ENCODE measurements at places on chromosomes 7 and 10.

DNA sequence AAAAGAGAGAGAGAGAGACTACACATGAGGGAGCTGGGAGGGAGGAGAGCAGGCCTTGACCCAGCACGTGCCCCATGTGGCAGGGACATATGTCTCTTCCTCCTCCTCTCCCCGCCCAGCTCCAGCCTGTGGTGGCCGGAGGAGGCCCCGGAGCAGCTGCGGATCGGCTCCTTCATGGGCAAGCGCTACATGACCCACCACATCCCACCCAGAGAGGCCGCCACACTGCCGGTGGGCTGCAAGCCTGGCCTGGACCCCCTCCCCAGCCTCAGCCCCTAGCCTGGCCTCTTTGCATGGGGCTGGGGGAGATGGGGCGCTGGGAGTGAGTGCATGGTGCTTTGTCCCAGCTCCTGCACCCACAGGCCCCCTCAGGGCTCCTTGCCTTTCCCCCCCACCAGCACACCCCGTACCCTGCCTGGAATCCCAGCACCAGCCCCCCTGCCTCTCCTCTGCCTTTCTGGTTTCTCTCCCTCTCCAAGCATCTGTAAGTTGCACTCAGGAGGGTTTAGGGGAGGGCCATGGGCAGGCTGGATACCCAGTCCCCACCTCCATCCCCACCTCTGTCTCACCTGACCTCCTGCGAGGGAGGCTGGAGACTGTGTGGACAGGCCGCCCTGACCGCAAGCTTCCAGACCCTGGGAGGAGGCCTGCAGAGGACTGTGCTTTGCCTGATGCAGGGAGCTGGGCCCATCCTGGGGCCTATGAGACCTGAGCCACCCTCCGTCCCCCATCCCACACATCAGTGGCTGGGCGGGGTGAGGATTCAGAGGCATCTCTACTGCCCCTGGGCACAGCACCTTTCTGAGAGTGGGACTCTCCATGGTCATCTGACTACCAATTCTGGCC, 4.8 kb downstream of the UPK3B start:
- DNase-seq = no peak

DNA sequence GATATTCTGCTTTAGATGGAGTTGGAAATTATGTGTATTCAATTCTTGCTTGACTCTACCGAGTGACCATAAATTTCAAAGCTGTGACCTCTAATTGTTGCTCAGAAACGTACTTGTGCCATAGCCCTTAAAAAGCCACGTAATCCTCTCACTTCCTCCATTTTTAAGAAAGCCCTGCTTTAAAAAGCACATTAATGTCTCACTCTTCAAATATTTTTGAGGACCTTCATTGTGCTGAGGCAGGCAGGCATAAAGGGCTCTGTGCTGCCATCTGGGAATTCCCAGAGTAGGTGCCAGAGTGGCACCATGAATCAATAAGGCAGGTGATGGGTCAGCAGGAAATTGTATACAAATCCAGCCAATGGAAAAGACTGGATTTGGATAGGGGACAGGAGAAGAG, 97.7 kb upstream of the FAM204A start:
- no peak for DNase-seq

- DNase-seq = peak; percentile 61
Observed at GRCh38 chr7:157474685-157475084, 137.9 kb downstream of the DNAJB6 start.

GRCh38 chr7:17233603-17234002, 64.8 kb upstream of the AHR start:
- no peak for DNase-seq

DNA sequence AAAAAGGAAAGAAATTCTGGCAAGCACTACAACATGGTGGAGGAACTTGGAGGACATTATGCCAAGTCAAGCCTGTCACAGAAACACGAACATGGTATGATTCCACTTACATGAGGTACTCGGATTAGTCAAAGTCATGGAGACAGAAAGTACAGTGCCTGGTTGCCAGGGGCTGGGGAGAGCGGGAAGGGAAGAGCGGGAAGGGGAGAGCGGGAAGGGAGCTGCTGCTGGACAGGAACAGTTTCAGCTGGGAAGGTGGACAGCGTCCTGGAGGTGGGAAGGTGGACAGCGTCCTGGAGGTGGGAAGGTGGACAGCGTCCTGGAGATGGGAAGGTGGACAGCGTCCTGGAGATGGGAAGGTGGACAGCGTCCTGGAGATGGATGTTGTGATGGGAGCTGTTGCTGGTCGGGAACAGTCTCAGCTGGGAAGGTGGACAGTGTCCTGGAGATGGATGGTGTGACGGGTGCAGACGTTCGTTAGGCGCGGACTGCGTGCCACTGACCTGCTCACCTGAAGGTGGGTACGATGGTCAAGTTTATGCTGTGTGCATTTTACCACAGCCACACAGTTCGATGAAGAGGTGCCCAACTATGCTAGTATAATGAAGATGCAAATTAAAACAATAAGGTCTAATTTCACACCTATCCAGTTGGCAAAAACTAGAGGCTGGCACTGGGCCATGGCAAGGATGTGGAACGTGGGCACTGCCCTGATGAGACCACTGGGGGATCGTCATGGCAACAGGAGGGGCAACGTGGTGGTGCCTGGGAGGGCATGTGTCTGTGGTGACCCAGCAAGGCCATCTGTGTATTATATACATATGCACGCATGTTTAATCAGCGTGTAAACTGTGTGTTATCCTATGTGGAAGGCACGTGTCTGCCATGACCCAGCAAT, 103.8 kb downstream of the NKX6-2 start:
- no peak for DNase-seq

DNA sequence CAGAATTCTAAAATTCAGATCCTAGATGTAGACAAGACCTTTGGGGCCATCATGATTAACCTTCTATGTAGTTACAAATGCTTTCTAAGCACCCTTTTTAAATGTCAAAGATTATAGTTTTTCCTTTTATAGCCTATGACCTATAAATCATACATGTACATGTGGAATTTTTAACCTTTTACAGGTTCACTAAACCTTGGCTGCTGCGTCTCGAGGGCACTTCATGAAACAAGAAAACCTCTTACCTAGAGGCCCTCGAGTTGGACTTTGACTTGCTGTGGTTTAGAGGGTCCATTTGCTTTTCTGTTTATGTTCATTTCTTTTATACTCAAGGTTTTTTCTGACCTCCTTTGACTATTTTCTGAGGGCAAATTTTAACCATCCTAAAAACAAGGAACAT, 302.2 kb downstream of the CSTF2T start:
- DNase-seq = no peak

DNA sequence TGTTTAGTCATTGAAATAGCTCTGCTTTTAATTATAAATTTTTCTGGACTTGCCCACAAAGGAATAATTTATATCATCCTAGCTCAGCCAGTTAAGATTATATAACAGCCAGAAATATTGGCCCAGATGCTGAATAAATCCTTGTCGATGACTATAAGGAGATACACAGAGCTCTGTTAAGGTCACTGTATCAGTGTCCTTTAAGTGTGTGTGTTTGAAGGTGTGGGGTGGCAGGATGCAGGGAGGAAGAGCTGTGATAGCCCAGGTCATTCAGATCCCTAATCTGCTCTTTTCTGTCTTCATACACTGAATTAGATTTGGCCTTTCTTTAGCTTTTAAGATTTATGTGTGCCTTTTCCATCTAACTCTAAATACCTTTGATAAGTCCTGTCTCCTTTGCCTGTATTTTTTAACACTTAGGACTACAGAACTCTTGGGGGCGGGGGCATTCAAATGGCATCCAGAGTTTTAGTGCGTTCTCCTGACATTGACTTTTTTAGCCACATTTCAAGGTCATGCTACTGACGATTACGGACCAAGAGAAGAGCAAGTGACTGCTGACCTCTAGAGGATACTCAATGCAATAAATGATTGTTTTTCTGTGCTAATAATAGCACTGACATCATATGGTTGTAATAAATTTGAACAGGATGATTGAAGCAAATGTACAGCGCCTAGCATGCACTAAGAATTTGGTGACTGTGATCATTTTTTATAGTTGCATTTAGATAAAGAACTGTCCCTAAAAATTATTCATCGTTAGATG, 172.3 kb downstream of the CACNB2 start:
- no peak for DNase-seq

- DNase-seq = no peak
Observed at GRCh38 chr10:74924251-74924963, 98.0 kb downstream of the KAT6B start.

GRCh38 chr7:100220586-100221230, 959 bp downstream of the PVRIG start:
- DNase-seq = no peak

DNA sequence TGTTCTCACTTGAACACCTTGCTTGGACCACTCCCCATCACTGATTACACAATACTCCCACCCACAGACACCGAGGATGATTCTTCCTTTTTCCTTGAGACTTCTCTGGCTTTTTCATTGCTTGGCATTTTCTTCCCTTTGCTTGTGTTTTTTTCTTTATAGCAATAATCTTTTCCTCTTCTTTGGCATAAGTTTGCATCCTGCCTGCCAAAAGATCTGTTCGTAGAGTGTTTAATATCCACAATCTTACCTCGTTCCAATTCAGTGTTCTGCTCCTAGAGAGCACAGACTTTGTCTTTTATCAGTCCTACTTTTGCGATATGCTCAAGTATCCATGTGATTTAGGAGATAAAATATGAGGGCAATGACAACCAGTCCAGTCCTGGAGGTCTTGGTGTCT, 303.3 kb upstream of the CDC14C start:
- no peak for DNase-seq

- DNase-seq = no peak
Observed at GRCh38 chr10:64463406-64463805, 942.2 kb downstream of the REEP3 start.

DNA sequence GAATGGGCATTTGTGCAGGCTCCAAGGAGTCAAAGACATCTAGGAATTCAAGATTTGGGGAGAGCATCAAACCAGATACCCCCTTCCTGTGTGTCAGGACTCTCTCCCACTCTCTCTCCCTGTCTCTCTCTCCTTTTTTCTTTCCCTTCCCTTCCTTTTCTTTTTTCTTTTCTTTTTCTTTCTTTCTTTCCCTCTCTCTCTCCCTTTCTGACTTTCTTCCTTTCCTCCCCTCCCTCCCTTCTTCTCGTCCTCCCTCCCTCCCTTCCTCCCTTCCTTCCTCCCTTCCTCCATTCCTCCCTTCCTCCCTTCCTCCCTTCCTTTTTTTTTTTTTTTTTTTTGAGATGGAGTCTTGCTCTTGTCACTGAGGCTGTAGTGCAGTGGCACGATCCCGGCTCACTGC, 24.1 kb upstream of the MINDY3 start:
- DNase-seq = no peak

- no peak for DNase-seq
Observed at GRCh38 chr7:70040970-70041766, 442.9 kb downstream of the AUTS2 start.

GRCh38 chr10:101609481-101609880, 21.4 kb downstream of the DPCD start:
- DNase-seq = no peak

- DNase-seq = no peak
Observed at GRCh38 chr10:78433076-78433595, 399.5 kb downstream of the RPS24 start.

All from stimulated activated effector memory CD8-positive, alpha-beta T cell treated with anti-CD3 and anti-CD28 coated beads, Interleukin-12 subunit alpha, Interleukin-12 subunit beta, amount 100 ng/mL, for 72 hours (primary cell).